CD4-positive, alpha-beta T cell (primary cell): ENCODE measurements at places on chromosomes 6 and 20. TPM values are rescaled to one million over a fixed set of nuclear protein-coding genes. Genes with fewer than 3 reads are reported as not detected.

GRCh38 chr20:47257771-47258170 lies 98.7 kb downstream of the ZMYND8 start:
- DNase-seq, result no peak

The FNDC1 gene
- total RNA-seq, result not detected

The NT5E gene
- total RNA-seq, result 2.7 TPM

The F13A1 gene
- 0.38 TPM for total RNA-seq

The IL20RA gene
- total RNA-seq, result not detected
